ENCODE measurements at places on chromosomes 3 and 15.

- DNase-seq: peak; percentile 79
These were observed 10.4 kb downstream of the TEX264 start for GRCh38 chr3:51681453-51681852.

GRCh38 chr3:123312331-123313265, 110.9 kb downstream of the SEC22A start:
- no peak for DNase-seq

DNA sequence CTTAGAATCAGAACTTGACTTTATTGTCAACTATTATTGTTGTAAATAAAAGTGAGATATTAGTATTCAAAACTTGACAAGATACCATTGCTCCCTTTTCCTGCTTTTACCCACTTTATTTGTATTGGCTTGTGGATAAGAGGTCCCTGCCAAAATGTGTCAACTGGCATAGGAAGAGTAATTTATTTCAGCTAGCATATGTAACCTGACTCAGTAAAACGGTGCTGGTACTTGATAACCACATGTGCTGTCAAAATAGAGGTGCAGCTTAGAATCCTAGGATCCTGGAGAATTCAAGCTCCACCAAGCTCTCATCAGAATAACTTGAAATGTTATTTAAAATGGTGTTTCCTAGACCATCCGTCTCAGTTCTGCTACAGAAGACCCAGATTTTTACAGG, 90.2 kb upstream of the TGFBR2 start:
- no peak for DNase-seq

GRCh38 chr3:111669926-111670630, 74.9 kb upstream of the ZBED2 start:
- DNase-seq: no peak

GRCh38 chr3:126613479-126614188, 41.3 kb downstream of the TXNRD3 start:
- DNase-seq: no peak

GRCh38 chr15:56320861-56321260, 44.4 kb upstream of the TEX9 start:
- no peak for DNase-seq
